Stimulated activated CD8-positive, alpha-beta memory T cell treated with anti-CD3 and anti-CD28 coated beads, Interleukin-4, amount 100 ng/mL, for 48 hours (primary cell): ENCODE measurements at places on chromosomes 3 and 15.

GRCh38 chr15:68666120-68666811, 87.5 kb downstream of the CORO2B start:
- no peak for DNase-seq

DNA sequence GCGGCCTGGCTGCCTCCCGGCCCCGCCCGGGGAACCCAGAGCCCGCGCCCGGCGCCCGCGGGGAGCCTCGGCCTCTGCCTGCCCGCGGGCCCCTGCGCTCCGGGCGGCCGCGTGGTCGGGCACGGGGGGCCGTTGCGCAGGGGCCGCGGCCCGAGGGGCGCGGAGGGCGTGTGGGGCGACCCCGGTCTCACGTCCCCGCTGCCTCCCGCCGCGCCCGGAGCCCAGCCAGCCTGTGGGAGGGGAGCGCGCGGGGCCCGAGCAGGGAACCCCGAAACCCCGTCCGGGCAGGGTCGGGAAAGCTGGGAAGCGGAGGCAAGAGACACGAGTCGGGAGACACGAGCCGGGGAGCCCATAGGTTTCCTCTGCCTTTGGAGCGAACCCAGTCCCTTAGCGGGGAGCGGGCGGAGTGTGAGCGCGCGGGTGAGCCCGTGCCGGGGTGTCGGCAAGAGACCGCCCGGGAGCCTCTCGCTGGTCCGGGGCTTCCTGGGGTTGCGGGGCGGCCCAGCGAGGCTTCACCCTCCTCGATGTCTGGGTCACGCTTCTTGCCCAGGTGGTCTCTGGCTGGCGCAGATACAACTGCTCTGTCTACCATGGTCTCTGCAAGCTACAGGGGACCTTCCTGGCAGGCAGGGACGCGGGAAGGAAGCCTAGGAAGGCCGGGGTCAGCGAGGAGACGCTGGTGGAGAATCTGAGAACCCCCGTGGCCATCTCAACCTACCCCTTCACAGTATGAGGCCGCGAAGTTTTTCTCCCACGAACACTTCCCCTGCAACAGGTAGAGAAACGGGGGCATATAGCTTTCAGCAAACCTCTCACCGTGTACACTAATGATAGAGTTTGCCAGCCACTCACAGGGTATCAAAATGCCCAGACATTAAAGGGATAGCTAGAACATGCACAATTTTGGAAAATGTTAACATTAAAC, 586 bp downstream of the LRRK1 start:
- peak; percentile 37 for DNase-seq

DNA sequence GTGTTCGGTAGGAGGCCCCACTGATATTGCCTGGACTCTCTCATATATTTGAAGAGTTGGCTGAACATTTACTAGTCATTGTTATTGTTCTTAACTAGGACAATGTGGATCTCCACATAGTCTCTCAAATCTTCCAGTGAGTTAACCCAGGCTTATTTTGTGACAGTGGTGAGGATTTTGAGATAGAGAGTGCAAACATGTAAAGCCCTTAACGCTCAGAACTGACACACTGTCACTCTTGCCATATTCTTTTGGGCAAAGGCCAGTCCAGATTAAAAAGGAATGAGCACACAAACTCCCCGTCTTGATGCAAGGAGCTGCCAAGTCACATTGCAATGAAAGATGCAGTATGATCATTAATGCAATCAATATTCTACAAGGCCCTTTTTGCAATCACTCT, 431.9 kb upstream of the AZI2 start:
- no peak for DNase-seq

- DNase-seq: no peak
Measured at GRCh38 chr15:50046159-50046558, 72.9 kb downstream of the ATP8B4 start.

DNA sequence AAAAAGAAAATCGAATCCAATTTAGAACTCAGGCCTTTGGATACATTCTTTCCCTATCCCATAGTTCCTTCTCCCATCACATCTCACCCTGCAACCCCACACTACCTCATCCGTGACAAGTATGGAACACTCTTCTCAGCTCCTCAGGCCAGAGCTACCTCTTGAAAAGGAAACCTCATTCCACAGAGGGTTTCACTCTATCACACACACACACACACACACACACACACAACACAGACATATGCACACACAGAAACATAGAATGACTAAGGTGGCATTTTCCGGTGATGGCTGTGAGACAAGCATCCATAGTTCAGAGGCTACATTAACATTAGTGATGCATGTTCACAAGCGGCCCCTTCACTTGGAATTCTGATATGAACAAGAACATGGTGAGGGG, 122.0 kb upstream of the HES1 start:
- no peak for DNase-seq

DNA sequence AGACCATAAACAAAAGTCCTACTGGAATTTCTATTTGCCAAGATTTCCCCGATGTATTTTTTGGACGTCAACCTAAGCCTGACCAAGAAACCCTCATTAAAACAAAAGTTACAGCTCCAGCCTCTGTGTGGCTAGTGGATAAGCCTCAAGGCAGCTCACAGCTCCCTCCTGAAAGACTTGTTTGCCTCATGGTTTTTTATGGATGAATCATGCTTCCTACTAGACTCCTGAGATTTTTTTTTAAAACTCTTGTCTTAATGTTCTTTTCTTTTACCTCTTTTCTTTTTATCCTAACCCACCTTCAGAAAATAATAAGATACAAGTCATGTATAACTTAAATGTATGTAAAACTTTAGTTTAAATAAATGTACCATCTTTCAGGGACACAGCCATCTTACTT, 52.4 kb downstream of the SUCNR1 start:
- DNase-seq: no peak

- no peak for DNase-seq
Measured at GRCh38 chr3:18618723-18619122, 193.6 kb upstream of the SATB1 start.
